ENCODE measurements at places on chromosomes 4 and X. TPM values are rescaled to one million over a fixed set of nuclear protein-coding genes. Genes with fewer than 3 reads are reported as not detected.

TCP11X2 gene
- not detected for total RNA-seq

DNA sequence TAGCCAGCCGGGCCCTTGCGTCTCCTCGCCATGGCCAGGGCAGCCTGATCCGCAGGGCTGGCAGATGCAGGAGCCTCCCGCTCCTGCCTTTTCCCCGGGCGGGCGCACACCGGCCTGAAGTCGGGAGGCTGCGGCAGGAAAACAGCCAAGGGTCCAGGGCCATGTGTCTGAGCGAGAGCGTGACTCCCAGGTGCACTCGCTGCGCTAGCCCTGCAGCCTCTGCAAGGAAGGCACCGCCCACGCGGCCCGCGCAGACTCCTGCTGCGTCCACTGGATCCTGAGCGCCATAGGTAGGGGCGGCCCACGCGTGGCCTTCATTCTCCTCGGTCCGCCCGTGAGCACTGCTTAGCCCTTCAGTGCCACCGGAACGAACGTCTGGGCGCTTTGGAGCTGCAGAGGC, 379.9 kb downstream of the TRAM1L1 start:
- H3K4me1 ChIP-seq, result no peaks in the 10 kb centered on the region
- H3K36me3 ChIP-seq, result no peaks in the 10 kb centered on the region
- no peak overlapping the region for H3K27ac ChIP-seq
- DNase-seq, result no peak
- H3K27me3 ChIP-seq, result no peaks in the 10 kb centered on the region

DNA sequence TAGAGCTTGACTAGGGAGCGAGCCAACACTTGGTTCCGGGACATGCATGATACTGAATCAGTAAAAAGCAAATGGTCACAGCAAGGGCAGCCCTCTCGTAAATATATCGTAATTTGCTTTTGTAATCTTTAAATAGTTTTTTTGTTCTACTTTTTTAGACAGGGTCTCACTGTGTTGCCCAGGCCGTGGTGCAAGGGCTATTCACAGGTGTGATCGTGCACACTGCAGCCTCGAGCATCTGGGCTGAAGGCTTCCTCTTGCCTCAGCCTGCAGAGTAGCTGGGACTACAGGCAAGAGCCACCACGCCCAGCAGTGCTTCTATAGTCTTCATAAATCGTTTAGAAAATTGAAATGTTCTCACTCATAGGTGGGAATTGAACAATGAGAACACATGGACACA, 309.7 kb downstream of the TENM3 start:
- DNase-seq, result no peak
- H3K27ac ChIP-seq, result no peak overlapping the region
- H3K27me3 ChIP-seq, result no peaks in the 10 kb centered on the region
- H3K36me3 ChIP-seq, result no peaks in the 10 kb centered on the region

GLRA2 gene
- not detected for total RNA-seq

DNA sequence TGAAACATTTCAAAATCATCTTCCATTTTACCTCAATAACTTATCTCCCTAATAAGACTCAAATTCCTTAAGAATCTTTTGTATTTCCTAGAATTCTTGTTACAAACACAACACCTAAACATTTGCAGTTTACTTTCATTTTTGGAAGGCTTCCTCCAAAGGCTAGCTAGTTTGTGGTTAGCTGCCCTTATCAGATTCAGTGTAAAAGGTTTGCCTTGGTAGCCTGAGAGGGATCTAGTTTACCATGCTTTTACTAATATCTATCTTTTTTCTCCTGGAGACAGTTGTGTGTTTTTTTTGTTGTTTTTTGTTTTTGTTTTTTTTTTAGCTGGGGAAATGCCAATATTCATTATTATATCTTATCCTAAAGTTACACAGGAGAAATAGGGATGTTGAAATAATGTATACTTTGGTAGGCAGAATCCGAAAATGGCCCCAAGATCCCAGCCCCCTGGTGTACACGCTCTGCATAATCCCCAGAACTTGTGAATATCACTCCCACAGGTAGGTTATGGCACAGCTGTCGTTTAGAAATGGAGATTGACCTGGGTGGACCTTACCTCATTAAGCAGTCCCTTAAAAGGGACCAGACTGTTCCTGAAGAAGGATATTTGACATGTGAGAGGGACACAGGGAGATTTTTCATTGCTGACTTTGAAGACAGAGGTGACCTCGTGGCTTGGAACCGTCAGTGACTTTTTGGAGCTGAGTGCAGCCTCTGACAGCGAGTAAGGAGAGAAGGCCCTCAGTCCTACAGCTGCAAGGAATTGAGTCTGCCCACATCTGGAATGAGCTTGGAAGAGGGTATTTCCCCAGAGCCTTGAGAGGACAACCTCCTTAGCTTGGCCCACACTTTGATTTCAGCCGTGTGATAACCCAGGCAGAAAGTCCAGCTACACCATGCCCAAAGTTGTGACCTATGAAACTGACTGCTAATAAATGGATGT, 33.4 kb downstream of the SEPTIN11 start:
- peak overlapping the region; percentile 31 for H3K27ac ChIP-seq
- no peaks in the 10 kb centered on the region for H3K27me3 ChIP-seq
- H3K36me3 ChIP-seq, result peaks cover 4% of the 10 kb centered on the region
- DNase-seq, result no peak

DNA sequence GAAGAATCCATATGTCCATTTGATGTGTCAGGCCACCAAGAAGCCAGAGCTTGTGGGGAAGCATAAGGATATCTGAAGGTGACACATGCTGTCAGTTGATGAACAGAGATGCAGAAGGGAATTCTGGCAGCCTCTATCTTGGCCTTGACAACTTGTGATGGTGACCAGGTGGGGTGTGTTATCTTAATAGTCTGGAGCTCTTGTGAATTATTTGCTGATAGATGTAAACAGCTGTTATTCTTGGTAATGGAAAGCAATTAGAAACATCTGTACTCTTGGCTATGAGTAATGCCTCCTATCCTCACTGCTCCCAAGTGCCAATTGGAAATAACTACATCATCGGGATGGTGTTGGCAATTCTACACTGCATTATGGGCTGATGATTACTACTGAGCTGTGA, 51.9 kb downstream of the NAA11 start:
- no peaks in the 10 kb centered on the region for H3K27me3 ChIP-seq
- no peak overlapping the region for H3K4me3 ChIP-seq
- no peaks in the 10 kb centered on the region for H3K4me1 ChIP-seq
- DNase-seq, result no peak

PWWP3B gene
- total RNA-seq, result not detected

DNA sequence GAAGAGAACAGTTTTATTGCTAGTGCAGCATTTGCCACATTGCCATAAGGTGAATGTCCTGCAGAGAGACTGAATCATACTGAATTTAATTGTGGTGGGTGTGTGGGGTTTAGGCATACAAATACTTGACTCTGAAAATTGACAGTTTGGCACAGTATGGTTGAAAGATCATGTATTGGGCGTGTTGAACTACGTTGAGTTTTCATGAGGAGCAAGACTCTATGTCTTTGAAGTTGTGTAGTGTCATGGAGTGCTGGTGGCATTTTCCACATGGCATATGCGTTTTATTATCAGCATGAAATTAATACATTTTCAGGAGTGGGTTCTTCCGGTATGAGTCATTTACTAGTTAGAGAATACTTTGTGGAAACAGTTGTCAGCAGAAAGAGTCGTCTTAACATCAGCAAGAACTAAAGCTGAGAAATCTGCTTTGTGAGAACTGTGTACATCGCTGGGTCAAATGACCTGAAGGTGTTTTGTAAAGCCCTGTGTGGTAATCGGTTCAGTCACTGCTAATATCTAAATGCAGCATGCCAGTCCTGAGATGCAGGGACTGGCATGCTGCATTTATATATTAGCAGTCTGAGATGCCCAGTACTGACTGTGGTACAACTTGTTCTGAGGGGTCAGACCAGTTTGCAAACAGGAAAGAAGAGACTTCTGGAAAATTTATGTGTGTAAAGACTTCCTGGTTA, 50.3 kb downstream of the ARHGAP10 start:
- no peaks in the 10 kb centered on the region for H3K36me3 ChIP-seq
- H3K27ac ChIP-seq, result no peak overlapping the region
- H3K4me3 ChIP-seq, result no peak overlapping the region
- peaks cover 39% of the 10 kb centered on the region for H3K4me1 ChIP-seq
- DNase-seq, result no peak

GRCh38 chrX:65976161-65976560, 63.7 kb downstream of the VSIG4 start:
- DNase-seq, result no peak
- no peaks in the 10 kb centered on the region for H3K27me3 ChIP-seq
- H3K27ac ChIP-seq, result no peak overlapping the region
- no peaks in the 10 kb centered on the region for H3K36me3 ChIP-seq

All from Calu3 (cell line).